Activated naive CD8-positive, alpha-beta T cell treated with anti-CD3 and anti-CD28 coated beads, Interleukin-2, amount 10 ng/mL, durations not matched to agents 7 days and 5 days (primary cell): ENCODE measurements at places on chromosomes 6 and 20.

DNA sequence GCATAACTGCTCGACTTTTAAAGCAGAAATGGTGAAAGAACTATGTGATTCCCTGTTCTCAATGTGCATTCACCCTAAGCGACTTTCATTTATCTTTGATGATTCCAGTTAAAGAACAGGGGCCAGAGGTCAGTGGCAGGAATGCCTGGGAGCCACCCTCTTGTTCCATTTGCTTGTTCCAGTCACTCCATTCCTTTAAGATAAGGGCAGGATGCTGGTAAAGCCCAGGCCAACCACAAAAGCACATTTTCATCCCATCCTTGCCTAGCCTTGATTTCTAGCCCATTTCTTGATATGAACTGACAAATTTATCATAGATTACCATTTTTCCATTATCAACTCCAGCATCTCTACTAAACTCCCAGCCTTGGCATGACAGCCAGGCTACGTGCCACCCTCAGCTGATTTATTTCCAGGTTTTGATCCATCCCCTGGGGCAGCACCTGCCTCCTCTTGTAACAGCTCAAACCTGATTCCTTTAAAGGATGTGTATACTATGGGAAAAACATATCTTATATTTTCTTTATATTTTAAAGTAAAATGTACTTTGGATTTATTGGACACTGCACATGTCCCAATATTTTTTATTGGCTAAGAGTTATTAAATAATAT is 19.2 kb downstream of the HMGN3 start:
- no peak for DNase-seq

GRCh38 chr6:47047097-47047478 is 5.0 kb upstream of the ADGRF1 start:
- DNase-seq, result no peak

GRCh38 chr6:113774127-113774825 is 82.9 kb upstream of the MARCKS start:
- DNase-seq, result no peak

GRCh38 chr6:45310118-45310788 is 17.9 kb upstream of the RUNX2 start:
- peak; percentile 60 for DNase-seq

- no peak for DNase-seq
Observed at GRCh38 chr6:16998461-16998860, 103.4 kb upstream of the STMND1 start.

DNA sequence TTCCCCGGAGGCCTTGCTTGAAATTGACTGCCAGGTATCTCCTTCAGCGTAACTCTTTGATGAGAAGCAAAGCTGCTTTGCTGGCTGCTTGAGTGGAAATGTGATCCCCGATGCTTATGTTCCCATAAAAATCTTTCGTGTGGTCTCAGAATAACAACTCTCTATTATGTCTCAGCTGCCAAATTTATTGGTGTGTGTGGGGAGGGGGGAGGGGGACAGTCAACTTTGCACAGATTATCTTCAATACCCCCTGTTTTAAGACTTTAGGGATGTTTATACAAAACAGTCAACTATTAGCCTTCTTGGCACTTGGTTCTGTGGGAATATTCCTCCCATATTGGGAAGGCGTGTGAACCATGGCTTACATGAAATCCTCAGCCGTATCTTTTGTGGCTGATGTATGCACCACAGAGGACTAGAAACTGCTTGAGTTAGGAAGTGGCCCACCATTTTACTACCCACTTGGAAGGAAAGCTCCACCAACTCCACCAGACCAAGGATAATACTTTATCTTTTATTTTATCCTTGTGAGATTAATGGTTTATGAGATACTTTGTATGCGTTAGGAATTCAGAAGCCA is 101.5 kb upstream of the SLC24A3 start:
- DNase-seq, result no peak

GRCh38 chr6:3769610-3770009 is 18.1 kb upstream of the PXDC1 start:
- DNase-seq, result no peak

DNA sequence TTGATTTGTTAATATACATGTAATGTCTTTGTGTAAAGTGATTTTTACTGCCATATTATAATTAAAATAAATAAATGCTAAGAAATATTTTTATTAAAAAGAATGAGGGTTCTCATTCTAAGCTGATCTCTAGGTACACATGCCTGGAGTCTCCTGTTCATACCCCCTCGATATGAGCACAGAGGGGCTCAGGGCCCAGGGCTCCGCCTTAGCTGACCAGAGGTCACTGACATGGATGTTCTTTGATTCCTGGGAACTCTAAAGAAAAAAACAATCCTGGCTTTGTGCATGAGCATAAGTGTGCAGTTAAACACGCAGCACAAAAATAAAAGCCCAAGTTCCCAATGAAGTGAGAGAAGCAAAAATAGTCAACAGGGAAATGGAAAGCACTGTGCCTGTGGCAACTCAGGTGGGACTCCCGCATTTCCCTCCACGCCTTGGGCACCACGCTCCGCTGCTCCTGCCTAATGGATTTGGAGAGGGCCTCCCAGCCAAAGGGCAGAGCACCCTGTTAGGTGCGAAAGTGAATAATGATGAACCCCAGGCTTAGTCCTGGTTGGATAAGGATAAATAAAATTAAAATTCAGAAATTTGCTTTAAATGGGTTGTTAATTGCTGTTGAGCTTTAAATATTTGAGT is 33.3 kb upstream of the QKI start:
- DNase-seq, result no peak

- no peak for DNase-seq
Observed at GRCh38 chr6:43575105-43575771, 600 bp downstream of the XPO5 start.

- no peak for DNase-seq
Observed at GRCh38 chr6:6772751-6773150, 184.2 kb downstream of the LY86 start.

DNA sequence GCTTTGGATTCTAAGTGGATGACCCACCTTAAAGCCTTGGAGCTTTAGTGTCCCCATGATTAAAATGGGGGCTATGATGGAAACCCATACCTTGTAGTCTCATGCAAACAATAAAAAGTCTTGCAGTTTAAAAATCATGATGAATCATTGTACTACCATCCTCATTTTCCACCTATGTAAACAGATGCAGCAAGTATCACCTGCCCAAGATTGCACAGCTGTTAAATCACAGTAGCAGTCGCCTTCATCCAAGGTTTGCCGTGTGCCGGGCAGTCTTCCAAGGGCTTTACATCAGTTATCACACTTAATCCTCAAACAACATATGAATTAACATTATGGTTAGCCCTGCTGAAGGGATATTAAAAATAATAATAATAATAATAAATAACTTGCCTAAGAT is 210.3 kb downstream of the FOXA2 start:
- DNase-seq, result no peak

DNA sequence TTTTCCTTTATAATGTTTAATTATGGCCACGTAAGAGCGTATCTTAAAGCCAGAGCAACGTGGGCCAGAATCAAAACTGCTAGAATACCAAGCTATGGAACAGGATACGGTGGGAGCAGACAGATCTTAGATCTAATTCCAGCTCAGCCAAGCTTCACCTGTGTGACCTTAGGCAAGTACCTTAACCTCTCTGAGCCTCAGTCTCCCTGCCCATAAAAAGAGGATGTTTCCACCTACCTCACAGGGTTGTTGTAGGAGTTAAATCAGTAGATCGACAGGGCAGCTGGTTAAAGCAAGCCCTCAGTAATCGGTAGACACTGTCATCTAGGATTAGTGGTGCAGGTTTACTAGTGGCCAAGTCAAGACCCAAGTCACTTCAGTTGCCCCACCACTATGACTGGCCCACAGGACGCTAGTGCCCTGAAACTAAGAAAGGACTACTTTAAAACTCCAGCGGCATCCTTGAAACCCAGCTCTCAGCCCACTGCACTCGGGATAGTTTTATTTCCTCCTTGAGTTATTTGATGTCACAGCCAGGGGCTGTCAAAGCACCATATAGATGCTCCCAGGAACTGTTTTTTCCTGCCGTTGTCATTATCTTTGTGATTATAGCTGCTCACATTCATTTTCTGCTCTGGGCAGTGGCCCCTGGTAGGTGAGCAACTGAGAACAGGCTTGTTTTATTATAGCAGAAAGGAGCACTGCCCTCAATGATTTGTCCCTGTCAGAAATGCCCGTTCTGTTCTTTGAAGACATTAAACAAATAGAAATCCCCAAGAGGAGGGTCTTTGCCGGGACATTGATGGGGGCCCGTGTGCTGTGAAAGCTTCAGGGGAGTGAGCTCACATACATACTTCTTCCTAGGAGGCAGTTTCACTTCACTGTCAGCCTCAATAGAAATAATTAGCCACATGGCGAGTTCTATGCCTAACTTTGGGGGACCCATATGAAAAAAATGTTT is 63.1 kb downstream of the ISM1 start:
- no peak for DNase-seq

- no peak for DNase-seq
Observed at GRCh38 chr6:125728739-125729138, 20.7 kb upstream of the HEY2 start.

DNA sequence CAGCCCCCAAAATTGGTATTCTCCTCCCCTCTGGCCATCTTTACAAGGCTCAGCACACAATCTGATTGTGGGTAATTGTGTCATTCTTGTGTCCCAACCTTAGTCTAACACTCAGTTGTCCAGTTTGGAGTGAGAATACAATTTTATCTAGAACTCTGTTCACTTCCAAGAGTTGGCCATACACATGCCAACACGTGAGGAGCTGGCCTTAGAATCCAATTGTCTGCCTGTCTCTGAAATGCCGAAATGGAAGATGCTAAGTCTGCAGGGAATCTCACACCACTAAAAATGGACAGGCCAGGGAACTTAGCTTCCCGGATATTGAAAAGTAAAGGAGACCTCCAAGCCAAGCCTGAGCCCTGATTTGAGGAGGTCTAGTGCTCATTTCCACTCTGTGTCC is 12.3 kb downstream of the FOXA2 start:
- DNase-seq, result no peak

DNA sequence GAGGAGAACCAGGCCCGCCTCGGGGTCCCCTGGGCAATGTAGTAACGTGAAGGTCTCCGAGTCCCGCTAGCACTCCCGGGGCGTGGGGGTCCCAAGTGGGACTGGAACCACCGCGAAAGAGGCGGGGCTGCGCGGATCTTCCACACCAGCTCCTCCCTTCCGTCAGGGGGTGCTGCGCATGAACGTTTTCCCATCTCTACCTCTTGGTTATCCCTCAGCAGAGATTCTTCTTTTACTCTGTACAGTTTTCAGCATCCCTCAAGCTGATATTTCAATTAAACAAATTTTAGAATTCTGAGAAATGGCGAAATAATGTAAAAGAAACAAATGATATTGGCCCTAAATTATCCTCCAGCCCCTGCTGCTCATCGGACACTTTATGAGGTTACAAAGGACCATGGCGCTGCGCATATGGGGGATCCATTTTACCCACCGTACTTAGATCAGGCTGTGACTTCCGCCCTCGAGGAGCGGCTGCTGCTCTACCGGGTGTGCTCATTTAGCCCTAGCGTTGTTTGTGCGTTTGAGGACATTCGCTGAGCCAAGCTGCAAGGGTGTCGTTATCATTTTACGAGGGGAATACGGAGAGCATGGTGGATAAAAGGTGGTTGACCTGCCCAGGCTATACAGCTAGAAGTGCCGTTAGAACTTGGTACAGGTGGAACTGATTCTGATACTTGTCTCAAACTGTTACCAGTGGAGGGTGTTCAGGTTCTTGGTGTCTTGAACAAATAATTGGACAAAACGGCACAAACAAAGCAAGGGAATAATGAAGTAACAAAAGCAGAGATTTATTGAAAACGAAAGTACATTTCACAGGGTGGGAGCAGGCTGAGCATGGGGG is 75.2 kb upstream of the CHD6 start:
- DNase-seq, result peak; percentile 69

- DNase-seq, result no peak
Observed at GRCh38 chr6:109695468-109695867, 4.4 kb downstream of the FIG4 start.

GRCh38 chr6:119027465-119027864 is 51.0 kb downstream of the FAM184A start:
- DNase-seq, result no peak

- DNase-seq, result no peak
Observed at GRCh38 chr6:145252737-145253136, 482.6 kb downstream of the EPM2A start.

GRCh38 chr20:25117990-25118389 is 36.0 kb upstream of the VSX1 start:
- DNase-seq, result no peak

GRCh38 chr20:38888059-38888831 is 38.0 kb upstream of the FAM83D start:
- DNase-seq, result no peak

- no peak for DNase-seq
Observed at GRCh38 chr6:16727996-16728395, 33.3 kb downstream of the ATXN1 start.

DNA sequence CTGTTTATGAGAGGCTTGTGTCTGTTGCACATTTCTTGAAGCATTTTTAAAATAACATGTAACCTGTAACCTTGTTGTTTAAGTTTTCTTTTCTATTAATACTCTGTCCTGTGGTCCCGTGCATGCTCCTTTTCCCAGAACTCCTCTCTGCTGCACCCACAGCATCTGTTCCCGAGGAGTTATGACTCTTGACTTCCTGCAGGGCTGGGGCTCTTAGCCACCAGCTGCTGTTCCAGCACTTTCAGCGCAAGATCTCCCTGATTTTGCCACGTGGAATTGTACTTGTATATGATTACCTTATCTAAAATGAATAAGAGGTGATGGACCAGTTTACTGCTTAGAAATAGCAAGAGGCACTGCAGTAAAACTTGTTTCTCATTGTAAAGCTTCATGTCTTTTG is 150.6 kb downstream of the QKI start:
- DNase-seq, result no peak

- DNase-seq, result no peak
Observed at GRCh38 chr20:23142162-23143050, 56.3 kb upstream of the CD93 start.

DNA sequence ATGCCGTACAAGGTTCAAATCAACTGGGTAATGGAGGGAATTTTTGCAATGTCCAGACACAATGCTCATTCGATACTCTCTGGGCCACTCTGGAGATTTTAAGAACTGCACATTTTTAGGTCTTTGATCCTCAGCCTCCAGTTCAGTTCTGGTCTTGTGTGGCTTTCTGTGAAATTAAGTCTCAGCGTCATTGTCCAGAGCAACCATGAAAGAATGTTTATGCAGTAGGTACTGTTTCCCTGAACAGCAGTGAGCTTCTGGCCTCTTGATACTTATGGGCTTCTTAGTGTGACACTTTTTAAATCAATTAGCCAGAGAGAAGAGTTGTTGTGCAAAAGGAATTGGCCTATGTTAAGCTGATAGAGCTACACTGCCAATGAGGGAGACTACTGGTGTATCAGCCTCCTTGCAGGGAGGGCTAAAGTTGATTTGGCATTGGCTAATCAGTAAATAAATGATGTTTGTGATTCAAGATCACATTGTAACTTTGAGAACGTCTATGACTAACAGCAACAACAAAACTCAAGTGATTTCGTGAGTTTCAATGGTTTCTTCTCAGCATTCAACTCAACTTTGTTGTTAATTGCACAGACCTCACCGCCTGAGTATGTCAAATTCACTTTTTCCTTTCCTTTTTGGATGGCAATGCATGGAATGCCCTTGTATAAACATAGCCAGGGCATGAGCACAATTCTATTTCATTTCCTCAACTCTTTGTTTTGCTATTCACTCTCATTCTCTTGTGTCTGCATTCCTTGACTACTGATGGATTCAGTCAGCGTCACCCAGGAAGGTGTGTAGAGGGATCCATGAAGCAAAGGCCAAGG is 85.1 kb downstream of the GJA1 start:
- no peak for DNase-seq

- DNase-seq, result peak; percentile 65
Observed at GRCh38 chr6:26087284-26088115, at the start of gene HFE. Gene HFE (plus strand): TSS chr6:26087429. CDS start chr6:26087441, 12 bp downstream.
